ENCODE measurements at places on chromosomes 1 and 21.

GRCh38 chr1:27572019-27572678 lies 31.8 kb downstream of the AHDC1 start:
- no peak for DNase-seq

- DNase-seq = no peak
Observed at GRCh38 chr1:246152986-246153431, 354.1 kb downstream of the SMYD3 start.

- DNase-seq = no peak
Observed at GRCh38 chr1:26782521-26783212, 5.1 kb upstream of the PIGV start.

- no peak for DNase-seq
Observed at GRCh38 chr1:85862456-85862855, 154.2 kb upstream of the ZNHIT6 start.

GRCh38 chr1:215807911-215808436 lies 240.9 kb downstream of the KCTD3 start:
- DNase-seq = no peak

GRCh38 chr1:181595234-181595633 lies 111.9 kb downstream of the CACNA1E start:
- no peak for DNase-seq

GRCh38 chr21:30014886-30015285 lies 75.1 kb upstream of the GRIK1 start:
- no peak for DNase-seq

GRCh38 chr1:116854716-116855115 lies 55.0 kb upstream of the PTGFRN start:
- no peak for DNase-seq

DNA sequence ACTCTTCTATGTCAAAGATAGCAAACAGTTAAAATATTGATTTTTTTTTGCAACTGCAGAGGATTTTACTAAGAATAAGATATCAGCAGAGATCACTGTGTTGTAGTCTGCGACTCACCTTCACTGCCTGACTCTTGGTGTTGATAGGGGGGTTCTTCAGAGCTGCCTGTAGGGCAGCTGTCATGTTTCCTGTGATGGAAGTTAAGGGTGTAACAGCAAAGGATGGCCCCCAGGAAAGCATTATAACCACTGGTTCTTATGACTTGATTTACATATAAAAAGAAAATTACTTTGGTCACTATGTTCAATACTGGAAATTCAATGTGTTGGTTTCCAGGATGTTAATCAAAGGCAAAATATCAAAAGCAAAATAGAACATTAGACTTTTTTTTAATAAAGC lies 2.6 kb downstream of the ARPC5 start:
- peak; percentile 39 for DNase-seq

- DNase-seq = no peak
Observed at GRCh38 chr1:198179556-198179981, 22.8 kb downstream of the NEK7 start.

DNA sequence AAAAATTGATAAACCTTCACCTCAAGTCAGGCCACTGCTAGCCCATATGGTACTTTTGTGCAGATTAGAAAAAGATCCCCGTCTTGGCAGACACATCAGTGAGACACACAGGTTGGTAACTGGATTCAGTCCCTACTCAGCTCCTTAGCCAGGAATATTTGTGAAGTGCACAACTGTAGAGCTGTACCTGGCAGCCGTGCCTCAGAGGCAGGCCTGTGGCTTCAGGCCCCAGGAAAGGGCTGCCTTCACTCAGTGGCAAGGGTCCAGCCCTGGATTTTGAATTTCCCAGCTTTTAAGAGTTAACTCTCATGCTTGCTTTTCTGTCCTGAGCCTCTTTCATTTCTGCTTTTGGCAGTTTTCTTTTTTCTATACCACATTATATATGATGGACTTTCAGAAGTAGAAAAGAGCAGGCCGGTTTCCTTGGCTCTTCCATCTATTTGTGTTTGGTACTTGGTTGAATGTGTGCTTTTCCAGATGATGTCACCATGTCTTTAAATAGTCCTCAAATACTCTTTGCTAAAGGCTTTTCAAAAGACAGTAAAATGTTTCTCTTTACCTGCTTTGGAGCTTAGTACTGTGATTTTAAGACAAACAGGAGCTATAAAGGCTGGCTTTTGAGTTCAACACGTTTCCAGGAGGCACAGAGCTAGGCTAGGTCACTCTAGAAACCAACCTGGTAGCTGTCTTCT lies 186.6 kb downstream of the AK5 start:
- no peak for DNase-seq
